Keratinocyte (primary cell): ENCODE measurements at places on chromosomes 4 and X. TPM values are rescaled to one million over a fixed set of nuclear protein-coding genes. Genes with fewer than 3 reads are reported as not detected.

Gene ABCG2
- polyA plus RNA-seq = 3.4 to 5.3 TPM (median 4.9 TPM) in 3 replicates

- no peak for DNase-seq
These were observed 134.9 kb downstream of the C4orf33 start for GRCh38 chr4:129230846-129231245.

- DNase-seq = no peak
These were observed 801.0 kb upstream of the IGFBP7 start for GRCh38 chr4:57911203-57911602.

- DNase-seq = no peak
These were observed 95.6 kb downstream of the PHOX2B start for GRCh38 chr4:41652971-41653370.

DNA sequence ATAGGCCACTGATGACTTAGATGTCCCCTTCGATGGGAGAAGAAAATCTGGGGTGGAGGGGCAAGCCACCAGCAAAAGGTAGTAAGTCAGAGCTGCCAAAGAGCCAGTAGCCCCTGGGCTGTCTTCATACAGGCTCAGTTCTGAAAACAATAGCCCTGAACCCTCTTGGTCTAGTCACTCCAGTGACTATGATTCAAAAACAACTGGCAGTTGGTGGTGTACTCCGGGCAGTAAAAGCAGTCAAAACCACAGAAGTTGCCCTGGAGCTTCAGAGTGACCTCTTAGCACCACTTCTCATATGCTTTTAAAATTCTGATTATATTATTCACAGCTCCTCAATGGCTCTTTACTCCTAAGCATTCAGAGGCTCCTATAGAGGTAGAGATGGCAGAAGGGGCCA is 164.3 kb upstream of the MAMLD1 start:
- no peak for DNase-seq

Gene CAPN6
- polyA plus RNA-seq = 0.03 to 0.06 TPM (median 0.03 TPM) in 3 replicates

- DNase-seq = no peak
These were observed 50.0 kb upstream of the TRIM2 start for GRCh38 chr4:153154007-153154975.
